HS-5 (cell line): ENCODE measurements at places on chromosomes 4 and X.

DNA sequence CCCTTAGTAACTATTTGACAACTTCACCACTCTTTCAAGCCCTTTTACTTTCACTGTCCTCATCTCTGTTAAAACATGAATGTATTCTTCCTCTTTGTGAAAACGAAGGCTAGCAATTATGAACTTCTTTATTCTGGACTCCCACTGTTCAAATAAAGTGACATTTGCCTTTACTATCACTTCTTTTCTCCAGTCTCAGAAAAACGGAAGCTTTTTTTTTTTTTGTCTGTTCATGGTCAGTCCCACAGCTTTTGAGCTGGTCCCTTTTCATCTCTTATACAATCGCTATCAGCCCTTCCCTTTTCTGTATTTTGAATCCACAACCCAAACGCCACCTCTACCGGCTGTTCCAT is 327.7 kb downstream of the DKK2 start:
- no peak for DNase-seq

DNA sequence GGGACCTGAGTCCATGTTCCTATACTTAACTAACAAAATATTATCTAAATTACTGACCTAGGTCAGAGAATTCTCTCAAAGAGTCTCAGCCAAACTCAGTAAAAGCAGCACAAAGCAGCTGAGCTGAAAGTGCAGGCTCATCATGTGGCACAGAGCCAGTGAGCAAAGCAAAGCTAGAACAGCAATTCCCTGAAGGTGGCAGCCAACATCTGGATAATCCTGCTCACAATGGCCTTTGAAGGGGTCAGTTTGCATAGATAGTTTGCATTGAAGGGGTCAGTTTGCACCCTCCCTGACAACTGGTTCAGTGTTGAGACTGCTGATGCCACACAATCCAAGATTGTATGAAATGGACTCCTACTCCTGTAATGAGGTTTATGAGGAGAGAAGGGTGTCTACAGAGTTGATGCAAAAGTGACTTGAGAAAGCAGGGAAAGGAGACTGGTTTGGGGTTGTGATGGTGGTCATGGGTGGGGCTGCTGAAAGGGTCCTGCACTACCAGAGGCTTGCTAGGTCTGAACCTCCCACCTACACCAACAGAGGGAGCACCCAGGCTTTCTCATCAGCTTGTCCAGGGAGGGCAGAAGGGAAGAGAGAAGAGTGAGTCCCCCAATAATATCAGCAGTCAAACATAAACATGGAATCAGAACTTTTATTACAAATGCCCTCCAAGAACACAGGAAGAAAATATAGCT is 39.7 kb downstream of the TRIM61 start:
- DNase-seq = no peak

GRCh38 chr4:40365766-40366165 is 30.6 kb downstream of the CHRNA9 start:
- no peak for DNase-seq

- DNase-seq = no peak
These were observed 22.4 kb downstream of the OTOP1 start for GRCh38 chr4:4204401-4204745.

GRCh38 chrX:41963348-41963747 is 40.0 kb upstream of the CASK start:
- DNase-seq = no peak
